Naive thymus-derived CD8-positive, alpha-beta T cell (primary cell): ENCODE measurements at places on chromosomes 11 and 22. TPM values are rescaled to one million over a fixed set of nuclear protein-coding genes. Genes with fewer than 3 reads are reported as not detected.

GRCh38 chr11:117977029-117977428, 9.2 kb upstream of the IL10RA start:
- H3K4me1 ChIP-seq, result peaks cover 39% of the 10 kb centered on the region
- peak overlapping the region; percentile 91 for H3K4me3 ChIP-seq
- DNase-seq, result no peak
- H3K27me3 ChIP-seq, result no peaks in the 10 kb centered on the region
- H3K27ac ChIP-seq, result peak overlapping the region; percentile 94

- H3K36me3 ChIP-seq, result no peaks in the 10 kb centered on the region
- H3K4me3 ChIP-seq, result no peak overlapping the region
- no peak overlapping the region for H3K27ac ChIP-seq
- H3K4me1 ChIP-seq, result peaks cover 7% of the 10 kb centered on the region
- H3K27me3 ChIP-seq, result no peaks in the 10 kb centered on the region
Observed at GRCh38 chr11:68354148-68354872, 41.9 kb downstream of the LRP5 start.

The OR8K3 gene
- total RNA-seq, result not detected

GRCh38 chr11:126655807-126656128, 300.3 kb downstream of the ST3GAL4 start:
- H3K36me3 ChIP-seq, result no peaks in the 10 kb centered on the region
- H3K4me3 ChIP-seq, result no peak overlapping the region
- H3K4me1 ChIP-seq, result no peaks in the 10 kb centered on the region
- no peak overlapping the region for H3K27ac ChIP-seq
- peaks cover 5% of the 10 kb centered on the region for H3K27me3 ChIP-seq

DNA sequence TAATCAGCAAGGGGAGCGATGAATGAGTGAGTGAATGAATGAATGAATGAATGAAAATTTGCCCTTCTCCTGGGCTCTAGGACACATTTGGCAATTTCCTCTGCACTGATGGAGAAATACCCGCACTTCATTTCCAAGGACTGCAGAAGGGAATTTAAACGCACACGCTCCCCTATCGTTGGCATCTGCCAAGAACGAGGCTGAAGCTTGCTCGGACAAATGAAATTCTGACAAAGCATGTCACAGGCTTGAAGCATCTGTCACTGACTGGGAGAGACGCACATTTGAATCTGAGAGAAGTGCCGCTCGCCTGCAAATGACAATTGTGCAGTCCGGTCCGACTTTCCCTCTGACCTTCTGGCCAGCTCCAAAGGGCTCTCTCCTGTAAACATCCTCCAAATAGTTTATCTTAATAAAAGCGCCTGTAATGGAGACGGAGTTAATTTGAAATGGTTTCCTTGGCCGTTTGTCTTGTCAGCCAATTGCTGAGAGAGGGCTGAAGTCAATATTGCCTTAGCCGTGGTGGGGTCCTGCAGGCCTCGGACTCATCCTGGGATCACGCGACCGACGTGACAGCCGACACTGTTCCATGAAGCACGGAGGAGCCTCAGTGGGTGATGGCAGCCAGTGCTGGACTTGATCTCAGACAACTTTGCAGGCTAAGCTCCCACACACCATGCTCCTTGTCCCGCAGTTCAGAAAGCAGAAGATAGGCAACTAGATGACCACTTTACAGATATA, 260.7 kb downstream of the MN1 start:
- H3K36me3 ChIP-seq, result no peaks in the 10 kb centered on the region
- H3K4me3 ChIP-seq, result no peak overlapping the region
- H3K27me3 ChIP-seq, result peaks cover 10% of the 10 kb centered on the region

The FJX1 gene
- not detected for total RNA-seq

The SLC35E4 gene
- 1.5 TPM for total RNA-seq

- H3K27me3 ChIP-seq, result peaks cover 20% of the 10 kb centered on the region
- H3K27ac ChIP-seq, result no peak overlapping the region
- no peaks in the 10 kb centered on the region for H3K36me3 ChIP-seq
- H3K4me1 ChIP-seq, result no peaks in the 10 kb centered on the region
- DNase-seq, result no peak
Observed at GRCh38 chr11:12787847-12788246, 113.6 kb downstream of the TEAD1 start.

DNA sequence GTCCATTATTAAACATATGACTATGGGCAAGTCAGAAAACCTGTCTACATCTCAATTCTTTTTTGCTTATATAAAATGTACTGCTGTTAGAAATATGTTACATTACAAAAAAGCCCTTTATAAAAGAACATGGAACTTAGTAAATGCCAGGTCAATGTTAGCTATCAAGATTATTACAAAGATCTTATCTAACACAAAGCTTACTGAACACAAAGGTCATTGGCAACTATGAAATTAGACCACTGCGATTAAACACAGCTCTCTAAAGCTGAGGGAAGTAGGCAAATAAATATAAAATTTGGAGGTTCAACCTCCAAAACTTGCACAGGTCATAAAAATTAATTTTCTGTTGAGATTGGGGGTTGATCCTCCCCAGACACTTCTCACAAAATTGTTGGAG, 692.8 kb upstream of the CCDC90B start:
- H3K27me3 ChIP-seq, result no peaks in the 10 kb centered on the region
- DNase-seq, result no peak
- H3K4me3 ChIP-seq, result no peak overlapping the region

DNA sequence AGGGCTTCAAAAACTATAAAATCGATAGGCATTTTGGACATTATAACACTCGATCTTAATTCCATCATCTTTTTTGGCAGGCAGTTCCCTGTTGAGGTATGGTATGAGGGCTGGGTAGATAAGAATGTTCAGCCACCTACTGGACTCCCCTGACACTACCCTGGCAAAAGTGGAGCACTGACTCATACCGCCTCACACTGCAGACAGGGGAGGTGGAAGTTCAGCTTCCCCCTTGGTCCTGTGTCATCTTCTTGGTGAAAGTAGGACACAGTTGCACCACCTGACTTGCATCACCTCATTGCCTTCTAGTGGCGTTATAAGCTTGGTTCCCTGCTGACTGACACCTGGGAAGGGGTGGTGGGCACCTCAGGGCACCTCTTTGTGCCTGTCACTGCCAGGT, 30.4 kb downstream of the PAAF1 start:
- no peaks in the 10 kb centered on the region for H3K27me3 ChIP-seq
- H3K27ac ChIP-seq, result no peak overlapping the region
- DNase-seq, result no peak
- H3K4me3 ChIP-seq, result no peak overlapping the region
- H3K36me3 ChIP-seq, result peaks cover 68% of the 10 kb centered on the region
- H3K4me1 ChIP-seq, result no peaks in the 10 kb centered on the region
